MV-4-11 (cell line): ENCODE measurements at places on chromosomes 13 and 19.
A peak's percentile ranks its signal among the peaks of the same experiment; 100 is the strongest.

GRCh38 chr13:50116430-50116973, 101.3 kb downstream of the KCNRG start:
- DNase-seq, result no peak

GRCh38 chr13:111204438-111205177, 89.5 kb downstream of the ARHGEF7 start:
- DNase-seq, result peak; percentile 58

GRCh38 chr13:74661851-74662250, 527.6 kb upstream of the KLF12 start:
- no peak for DNase-seq

DNA sequence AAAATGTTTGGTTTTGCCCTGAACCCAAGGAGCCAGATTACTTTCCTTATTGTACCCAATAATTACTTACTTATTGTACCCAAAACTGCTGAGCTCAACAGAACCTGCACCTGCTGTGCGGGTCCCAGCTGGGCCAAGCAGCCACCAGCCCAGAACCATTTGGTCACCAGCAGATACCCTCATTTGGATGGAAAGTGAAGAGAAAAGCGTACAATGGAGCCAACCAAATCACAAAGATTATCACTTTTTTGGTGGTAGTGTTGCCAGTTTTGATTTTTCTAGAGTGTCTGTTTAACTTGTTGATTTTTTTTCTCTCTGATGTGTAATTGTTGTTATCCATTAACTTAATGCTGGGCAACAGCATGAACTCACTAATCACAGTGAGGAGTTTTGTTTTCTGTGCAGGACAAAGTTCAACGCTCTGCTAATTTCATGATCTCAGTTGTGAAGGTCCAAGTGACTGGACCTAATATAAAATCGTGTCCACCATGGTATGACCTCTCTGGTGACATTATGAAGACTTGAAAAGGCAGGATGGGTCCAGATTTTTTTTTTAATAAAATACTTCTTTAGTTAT, 23.8 kb downstream of the SPATA13 start:
- DNase-seq, result no peak

DNA sequence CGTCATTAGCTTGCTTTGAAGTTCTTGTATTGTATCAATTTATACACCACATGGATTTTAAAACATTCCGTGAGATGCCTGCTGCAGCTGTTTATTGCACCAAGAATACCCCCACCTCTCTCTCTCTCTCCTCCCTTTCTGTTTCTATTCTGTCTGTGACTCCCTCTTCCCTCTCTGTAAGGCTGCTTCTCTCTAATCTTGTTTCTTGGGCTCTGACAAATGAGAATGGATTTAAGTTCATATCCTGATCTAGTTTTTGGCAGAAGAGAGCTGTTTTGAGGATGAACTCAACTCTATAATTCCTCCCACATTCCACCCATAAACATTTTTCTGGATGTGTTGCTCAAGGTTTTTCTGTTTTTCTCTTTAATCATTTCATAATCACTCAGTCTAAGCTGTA, 144.3 kb upstream of the FRY start:
- DNase-seq, result no peak

DNA sequence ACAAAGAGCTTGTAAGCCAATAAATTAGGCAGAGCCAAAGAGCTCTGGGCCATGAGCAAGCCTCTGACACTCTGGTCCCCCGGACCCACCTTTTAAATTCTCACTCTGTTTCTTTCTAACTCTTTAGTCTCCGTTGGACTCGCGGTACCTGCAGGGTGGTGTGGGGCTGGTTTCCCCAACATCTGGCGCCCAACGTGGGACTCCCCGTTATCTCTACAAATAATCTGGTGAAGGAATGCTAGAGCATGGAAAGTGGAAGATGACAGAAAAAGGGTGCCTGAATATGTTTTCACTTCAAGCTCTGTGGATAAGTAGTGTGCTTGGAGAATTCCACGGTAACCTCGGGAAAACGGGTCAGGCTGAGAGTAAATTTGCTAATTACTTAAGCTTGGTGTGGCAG, 36.5 kb upstream of the CYP2B6 start:
- no peak for DNase-seq

- DNase-seq, result peak; percentile 83
Observed at GRCh38 chr13:21579754-21580316, 24.1 kb downstream of the MICU2 start.

DNA sequence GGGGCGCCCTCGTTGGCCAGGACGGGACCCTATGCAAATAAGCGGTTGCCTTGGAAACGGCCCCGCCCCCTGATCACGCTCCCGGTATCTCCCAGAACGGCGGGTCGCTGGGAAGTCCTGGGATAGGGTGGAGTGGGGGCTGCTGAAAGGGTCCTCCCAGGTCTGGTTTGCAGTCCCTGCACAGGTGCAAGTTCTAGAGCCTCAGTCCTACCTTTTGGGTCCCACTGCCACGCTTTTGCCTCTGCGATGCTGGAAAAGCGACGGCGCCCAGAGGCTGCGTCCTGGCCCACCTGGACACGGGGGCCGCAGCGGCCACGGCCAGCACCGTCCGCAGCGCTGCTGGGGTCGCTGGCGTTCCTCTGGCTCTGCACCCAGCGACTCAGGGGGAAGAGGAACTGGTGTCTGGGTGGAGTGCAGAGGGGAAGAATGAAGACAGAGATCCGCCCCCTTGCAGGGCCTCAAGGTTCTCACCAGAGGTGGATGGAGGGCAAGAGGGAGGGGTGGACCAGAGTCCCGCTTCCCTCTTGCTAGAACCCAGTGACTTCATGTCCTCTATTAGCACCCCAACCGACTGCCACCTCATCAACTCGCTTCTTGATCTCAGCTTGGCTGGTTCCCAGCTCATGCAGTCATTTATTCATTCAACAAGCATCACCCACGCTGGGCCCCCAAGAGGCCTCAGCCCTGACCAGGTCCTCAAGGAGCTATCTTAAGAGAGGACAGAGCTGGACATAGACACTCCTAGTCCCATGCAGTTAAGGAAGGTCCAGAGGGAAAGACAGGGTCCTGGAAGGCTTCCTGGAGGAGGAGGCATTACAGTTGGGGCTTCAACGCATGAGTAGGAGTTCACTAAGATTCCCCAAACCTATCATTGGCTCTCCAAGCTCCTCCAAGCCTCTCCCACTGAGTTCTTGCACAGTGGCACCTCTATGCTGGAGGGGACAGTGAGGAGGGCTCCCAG, at the start of gene LRRC25:
LRRC25 (minus strand) TSS at position 381 of the 961 bp plus-strand sequence. CDS start 659 bp downstream, outside the sequence.
- DNase-seq, result peak; percentile 98

DNA sequence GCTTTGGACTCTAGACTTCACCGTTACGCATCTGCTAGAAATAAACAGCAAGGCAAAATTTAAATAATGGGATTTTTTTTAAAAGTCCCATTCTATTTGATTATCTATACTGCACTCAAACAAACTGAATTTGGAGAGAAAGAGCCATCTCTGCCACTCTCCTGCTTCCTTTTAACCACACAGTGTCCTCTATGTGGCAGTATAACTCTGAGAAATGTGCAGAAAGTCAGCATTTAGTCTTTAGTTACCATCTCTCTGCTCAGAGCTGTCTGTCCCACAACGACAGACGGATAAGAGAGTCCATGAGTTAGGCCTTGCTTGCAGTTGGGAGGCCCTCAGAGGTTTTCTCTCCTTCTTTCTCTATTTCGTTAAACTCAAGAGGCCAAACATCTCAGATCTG, 21.2 kb downstream of the CCNA1 start:
- DNase-seq, result peak; percentile 56

DNA sequence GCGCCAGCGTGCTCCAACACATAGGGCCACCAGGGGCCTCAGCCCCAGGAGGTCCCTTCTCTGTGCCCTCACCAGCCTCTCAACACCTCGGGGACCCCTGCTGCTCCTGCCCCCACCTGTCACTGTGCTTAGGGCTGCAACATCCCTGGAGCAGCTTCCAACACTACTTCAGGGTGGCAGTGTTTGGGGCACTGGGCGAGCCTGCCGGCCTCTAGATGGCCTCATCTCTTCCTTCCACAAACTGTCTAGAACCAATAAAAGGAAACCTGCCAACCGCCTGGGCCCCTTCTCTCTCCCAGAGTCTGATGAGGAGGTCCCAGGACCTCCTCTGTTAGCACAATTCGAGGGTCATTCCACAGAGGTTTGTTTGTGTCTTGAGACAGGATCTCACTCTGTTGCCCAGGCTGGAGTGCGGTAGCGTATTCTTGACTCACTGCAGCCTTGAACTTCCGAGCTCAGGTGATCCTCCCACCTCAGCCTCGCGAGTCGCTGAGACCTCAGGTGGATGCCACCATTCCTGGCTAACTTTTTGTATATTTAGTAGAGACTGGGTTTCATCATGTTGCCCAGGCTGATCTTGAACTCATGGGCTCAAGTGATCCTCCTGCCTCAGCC, 10.1 kb upstream of the SHD start:
- no peak for DNase-seq

GRCh38 chr19:28014615-28015405, 1198.1 kb downstream of the UQCRFS1 start:
- DNase-seq, result no peak

DNA sequence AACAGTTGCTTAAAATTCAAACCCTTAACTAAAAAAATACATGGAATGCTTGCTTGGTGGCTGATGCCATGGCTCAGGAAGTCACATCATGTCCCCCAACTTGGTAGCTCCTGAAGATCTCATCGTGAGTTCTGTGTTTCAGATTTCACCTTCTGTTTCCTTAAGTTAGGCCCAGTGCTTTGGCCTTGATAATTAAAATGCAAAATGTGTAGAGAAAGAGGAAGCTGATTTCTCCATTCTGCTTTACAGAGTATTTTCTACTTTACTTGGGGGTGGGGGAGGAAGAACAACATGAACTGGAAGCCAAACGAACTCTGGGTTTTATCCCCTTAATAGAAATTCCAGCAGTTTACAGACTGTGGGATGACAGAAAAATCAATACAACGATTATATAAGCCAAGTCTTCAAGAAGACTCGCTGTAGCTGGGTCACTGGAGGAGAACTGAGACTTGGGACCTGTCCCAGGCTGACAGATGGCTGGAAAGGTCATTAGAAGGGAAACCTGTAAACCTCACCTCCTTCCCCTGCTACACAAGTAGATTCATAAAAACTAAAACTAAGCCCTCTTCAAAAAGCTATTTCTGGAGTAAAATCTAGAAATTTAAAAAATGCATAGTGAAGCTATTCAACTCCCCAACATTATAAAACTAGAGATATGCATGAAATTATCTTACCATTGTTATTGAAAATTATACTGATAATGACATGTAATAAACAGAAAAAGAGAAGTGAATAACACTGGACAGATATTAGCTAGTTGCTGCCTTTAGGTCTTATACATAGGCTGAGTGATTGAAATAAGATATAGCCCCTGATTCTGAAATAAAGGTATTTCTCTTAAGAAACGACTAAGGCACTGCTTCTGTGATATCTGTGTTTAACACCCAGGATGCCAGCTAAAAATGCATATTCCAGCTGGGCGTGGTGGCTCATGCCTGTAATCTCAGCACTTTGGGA, 22.1 kb upstream of the GGACT start:
- peak; percentile 79 for DNase-seq

DNA sequence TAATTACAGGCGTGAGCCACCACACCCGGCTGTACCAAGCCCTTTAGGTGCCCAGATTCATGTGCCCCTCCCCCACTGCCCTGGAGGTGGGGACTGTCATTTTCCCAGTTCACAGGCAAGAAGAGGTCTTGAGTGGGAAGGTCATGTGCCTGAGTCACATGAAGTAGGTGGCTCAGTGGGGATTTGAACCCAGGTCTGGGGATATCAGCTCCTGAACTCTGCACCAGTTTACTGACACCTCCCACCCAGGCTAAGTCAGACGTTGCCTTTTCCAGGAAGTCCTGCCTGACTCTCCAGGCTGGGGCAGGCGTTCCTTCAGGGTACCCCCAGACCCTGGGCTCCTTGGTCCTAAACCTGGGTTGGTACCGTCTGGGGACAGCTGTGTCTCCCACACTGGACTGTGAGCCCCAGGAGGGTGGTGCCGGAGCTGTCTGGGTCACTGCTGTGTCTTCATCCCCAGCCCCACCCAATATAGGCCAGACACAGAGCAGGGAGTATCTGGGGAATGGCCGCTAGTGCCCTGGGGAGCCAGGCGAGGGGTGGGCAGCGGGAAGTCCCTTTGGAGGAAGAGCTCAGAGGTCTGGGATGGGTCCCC, 8.6 kb downstream of the VASP start:
- no peak for DNase-seq

DNA sequence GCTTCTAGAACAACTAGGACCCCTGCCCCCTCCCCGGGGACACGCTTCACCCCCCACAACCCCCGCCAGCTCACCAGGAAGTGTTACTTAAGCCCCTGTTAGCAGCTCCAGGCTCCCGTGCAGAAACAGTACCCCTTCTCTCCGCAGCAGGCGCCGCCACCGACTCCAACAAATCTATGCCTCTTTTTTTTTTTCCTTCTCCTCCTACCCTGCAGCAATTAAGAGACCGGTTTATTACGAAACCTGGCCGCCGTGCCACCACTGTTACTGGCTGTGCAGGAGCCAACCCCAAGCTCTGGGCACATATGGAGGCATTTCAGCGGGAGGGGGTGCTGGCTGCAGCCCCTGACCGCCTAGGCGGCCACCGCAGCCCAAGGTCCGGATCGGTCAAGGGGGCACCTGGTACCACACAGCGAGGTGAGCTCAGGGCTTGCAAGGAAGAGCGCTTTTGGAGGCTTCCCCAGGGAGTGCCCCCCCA, 2.4 kb downstream of the GADD45B start:
- peak; percentile 98 for DNase-seq

GRCh38 chr19:45779231-45780145, 2.8 kb downstream of the DMPK start:
- peak; percentile 81 for DNase-seq

DNA sequence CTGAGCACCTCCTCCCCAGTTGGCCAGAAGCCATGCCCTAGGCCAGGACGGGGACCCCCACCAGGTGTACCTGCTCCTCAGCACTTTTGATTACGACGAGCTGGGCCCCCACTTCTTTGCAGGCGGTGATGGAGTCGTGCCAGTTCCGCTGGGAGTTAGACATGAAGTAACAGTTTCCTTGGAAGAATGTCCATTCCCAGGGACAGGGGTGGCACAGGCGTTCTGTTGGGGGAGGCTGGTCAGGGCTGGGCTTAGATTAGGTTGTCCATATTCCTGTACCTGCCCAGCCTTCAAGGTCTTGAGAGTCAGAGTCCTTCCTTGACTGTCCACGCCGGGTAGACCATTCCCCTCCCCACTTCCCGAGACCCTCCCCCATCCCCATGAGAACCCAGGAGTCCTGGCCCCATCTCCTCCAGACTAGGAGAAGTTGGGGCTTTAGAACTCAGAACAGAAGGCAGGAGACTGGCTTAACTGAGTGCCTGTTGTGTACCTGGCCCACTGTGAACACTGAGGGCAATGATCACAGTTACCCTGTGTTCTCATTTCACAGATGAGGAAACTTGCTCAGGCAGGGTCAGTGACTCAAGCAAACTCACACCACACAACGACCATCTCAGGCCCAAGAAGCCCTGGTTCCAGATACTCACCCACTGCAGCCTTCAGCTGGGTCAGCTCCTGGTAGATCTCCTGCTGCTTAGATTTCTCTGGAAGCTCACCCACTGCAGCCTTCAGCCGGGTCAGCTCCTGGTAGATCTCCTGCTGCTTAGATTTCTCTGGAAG, 2.3 kb downstream of the CD209 start:
- DNase-seq, result no peak

GRCh38 chr19:611481-611868, 21.8 kb downstream of the HCN2 start:
- no peak for DNase-seq

DNA sequence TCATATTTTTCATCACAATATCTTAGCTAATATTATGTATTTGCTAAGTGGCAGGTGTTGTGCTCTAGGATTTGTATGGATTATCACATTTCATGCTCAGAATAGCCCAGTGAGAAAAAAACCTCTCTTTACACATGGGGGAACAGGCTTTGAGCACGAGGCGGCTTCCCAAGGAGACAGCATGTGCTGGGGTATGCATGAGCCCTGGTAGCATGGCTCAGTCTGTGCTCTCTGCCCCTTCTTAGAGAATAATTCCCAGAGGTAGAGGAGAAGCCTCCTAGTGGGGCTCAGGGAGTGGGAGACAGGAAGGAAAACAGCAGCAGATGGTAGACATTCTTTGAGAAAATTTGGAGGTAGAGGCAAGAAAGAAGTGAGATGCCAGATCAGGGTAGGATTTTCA, 31.6 kb downstream of the RNASEH2B start:
- no peak for DNase-seq
